CD14-positive monocyte (primary cell): ENCODE measurements at places on chromosomes 4 and X.

DNA sequence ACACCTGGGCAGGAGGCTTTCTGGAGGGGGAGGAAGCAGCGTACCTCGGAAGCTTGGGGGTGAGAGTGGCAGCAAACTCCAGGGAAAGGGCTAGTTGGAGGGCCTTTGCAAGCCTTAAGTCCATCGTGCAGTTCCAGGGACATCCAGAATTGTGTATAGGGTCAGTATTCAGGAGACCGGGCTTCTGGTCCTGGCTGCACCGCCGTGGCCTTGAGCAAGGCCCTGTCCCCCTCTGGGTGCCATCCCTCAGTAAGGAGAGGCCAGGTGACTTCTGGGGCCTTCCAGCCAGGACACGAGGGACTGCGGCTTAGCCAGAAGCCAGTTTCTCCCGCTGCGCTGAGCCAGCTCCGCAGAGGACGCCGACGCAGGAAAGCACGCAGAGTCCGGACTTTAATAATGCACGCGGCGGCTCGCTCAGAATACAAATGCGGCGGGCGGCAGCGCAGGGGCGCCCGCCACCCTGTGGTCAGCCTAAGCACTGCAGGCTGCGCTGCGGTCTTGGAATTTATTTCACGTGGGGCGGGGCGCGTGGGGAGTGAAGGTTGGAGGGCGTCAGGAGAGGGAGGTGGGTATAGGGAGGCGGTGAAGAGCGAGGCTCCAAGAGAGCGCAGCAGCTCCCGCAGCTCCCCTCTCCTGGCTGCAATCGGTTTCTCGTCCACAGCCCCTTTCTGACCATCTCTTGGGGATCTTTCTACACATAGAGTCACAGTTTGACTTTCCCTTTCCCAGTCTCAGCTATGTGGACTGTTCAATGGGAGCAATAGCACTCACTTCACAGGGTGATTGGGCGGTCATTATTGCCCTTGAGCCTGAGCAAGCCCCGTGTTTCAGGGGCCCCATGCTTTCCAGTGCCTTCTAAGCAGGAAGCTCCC, 94.1 kb upstream of the GPR50 start:
- H3K27ac ChIP-seq, result no peak overlapping the region
- DNase-seq, result peak; percentile 32
- no peak overlapping the region for H3K4me3 ChIP-seq

DNA sequence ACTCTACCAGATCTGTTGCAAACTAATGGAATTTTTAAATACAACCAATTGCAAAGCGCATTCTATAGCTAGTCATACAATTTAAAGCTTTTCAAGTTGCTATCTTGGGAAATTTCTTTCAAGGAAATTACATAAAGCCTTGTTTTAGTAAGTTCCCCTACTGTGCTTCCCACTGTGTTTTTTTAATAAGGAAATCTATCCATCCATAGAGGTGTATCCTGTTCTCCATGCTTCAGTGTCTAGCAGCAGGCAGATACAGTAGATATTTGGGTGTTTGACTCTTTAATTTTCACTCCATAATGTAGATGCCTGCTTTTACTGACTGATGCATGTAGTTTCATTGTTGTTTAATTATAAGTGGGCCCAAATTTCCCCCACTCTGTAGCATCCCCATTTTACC, 171.6 kb upstream of the POU3F4 start:
- no peaks in the 10 kb centered on the region for H3K27me3 ChIP-seq
- DNase-seq, result no peak
- no peaks in the 10 kb centered on the region for H3K36me3 ChIP-seq
- H3K4me3 ChIP-seq, result no peak overlapping the region

DNA sequence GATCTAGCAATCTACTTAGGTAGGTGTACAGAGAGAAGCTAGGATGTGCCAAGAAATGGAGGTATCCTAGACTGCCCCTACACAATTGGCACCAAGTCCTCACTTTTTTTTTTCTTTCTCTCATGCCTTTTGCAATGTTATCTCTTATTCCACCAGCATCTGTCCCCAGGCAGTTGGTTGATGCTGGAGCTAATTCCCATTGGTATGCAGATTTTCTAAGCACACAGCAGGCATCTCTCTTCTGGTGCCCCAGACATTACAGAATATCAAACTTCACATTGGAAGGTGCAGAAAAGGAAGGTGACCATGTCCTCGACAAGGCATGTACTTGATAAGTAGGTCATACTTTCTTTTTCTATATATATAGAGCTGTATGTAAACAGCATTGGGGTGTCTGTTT, 21.6 kb downstream of the LUZP4 start:
- H3K27me3 ChIP-seq, result peaks cover 3% of the 10 kb centered on the region
- H3K4me1 ChIP-seq, result no peaks in the 10 kb centered on the region
- H3K4me3 ChIP-seq, result no peak overlapping the region

GRCh38 chrX:91137883-91138282, 296.8 kb upstream of the PABPC5 start:
- no peaks in the 10 kb centered on the region for H3K4me1 ChIP-seq
- H3K36me3 ChIP-seq, result no peaks in the 10 kb centered on the region
- no peak overlapping the region for H3K27ac ChIP-seq
- H3K4me3 ChIP-seq, result no peak overlapping the region

DNA sequence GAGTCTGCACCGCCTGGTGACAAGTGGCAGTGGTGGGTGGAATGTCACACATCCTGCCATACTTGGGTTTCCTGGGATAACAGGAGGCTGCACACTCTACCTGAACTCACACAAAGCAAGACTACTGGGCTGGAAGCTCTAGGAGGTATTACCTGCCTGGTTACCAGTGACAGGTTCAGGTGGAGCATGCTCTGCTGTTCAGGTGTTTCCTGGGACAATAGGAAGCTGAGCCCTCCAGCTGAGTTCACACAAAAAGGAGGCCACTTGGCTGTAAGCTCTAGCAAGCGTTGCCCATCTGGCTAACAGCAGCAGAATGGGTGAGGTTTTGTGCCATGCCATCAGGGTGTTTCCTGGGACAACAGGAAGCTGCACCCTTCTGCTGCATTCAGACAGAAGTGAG, 17.4 kb upstream of the UGT2B7 start:
- H3K4me3 ChIP-seq, result no peak overlapping the region
- H3K4me1 ChIP-seq, result no peaks in the 10 kb centered on the region
- no peak for DNase-seq
- no peaks in the 10 kb centered on the region for H3K27me3 ChIP-seq
- no peaks in the 10 kb centered on the region for H3K36me3 ChIP-seq

GRCh38 chrX:125150231-125150630, 169.4 kb upstream of the TEX13C start:
- no peaks in the 10 kb centered on the region for H3K36me3 ChIP-seq
- no peak overlapping the region for H3K4me3 ChIP-seq
- H3K27me3 ChIP-seq, result no peaks in the 10 kb centered on the region
- H3K4me1 ChIP-seq, result no peaks in the 10 kb centered on the region
- H3K27ac ChIP-seq, result no peak overlapping the region
- DNase-seq, result no peak

- H3K36me3 ChIP-seq, result no peaks in the 10 kb centered on the region
- H3K27me3 ChIP-seq, result no peaks in the 10 kb centered on the region
- DNase-seq, result no peak
Observed at GRCh38 chrX:44828008-44828605, 15.7 kb upstream of the DUSP21 start.

GRCh38 chr4:92175250-92175649, 128.5 kb upstream of the GRID2 start:
- H3K27me3 ChIP-seq, result no peaks in the 10 kb centered on the region
- no peaks in the 10 kb centered on the region for H3K36me3 ChIP-seq
- no peaks in the 10 kb centered on the region for H3K4me1 ChIP-seq
- no peak overlapping the region for H3K27ac ChIP-seq
- H3K4me3 ChIP-seq, result no peak overlapping the region

DNA sequence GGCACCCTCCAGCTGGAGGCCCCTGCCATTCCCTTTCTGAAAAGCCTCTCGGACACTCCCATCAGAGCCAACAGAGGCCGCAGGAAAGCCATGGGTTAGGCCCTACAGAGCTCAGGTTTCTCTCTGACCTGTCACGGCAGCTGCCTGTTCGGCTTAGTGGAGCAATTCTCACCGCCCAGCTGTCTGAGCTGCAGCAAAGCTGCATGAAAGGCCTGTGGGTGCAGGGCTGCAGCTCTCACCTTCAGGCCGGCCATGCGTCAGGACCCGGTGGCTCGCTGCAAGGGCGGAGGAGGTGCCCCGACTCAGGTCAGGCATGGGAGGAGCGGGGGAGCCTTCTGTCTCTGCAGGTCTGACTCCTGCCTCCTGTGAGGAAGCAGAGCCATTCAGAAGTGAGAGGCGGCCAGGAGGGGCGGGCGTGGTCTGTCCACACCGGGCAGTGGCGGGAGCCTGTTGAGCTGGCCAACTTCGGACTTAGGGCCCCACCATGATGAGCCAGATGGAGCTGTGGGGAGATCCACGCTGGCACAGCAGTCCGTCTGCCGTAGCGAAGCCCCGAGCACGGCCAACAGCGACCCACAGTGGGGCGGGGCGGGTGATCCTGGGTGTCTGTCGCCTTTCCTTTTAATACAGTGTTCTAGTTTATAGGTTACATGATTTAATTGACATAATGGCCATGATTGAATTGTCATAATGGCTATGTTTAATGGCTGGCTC, 23.4 kb downstream of the PDE6B start:
- H3K27ac ChIP-seq, result no peak overlapping the region
- H3K4me3 ChIP-seq, result no peak overlapping the region
- no peaks in the 10 kb centered on the region for H3K36me3 ChIP-seq
- no peaks in the 10 kb centered on the region for H3K27me3 ChIP-seq
- no peaks in the 10 kb centered on the region for H3K4me1 ChIP-seq

- DNase-seq, result no peak
- no peak overlapping the region for H3K4me3 ChIP-seq
- H3K27ac ChIP-seq, result no peak overlapping the region
- no peaks in the 10 kb centered on the region for H3K27me3 ChIP-seq
- no peaks in the 10 kb centered on the region for H3K36me3 ChIP-seq
Observed at GRCh38 chr4:172692701-172693100, 475.9 kb upstream of the GALNT7 start.

- no peak overlapping the region for H3K4me3 ChIP-seq
- no peaks in the 10 kb centered on the region for H3K27me3 ChIP-seq
- no peak overlapping the region for H3K27ac ChIP-seq
- peaks cover 8% of the 10 kb centered on the region for H3K4me1 ChIP-seq
- no peaks in the 10 kb centered on the region for H3K36me3 ChIP-seq
- DNase-seq, result no peak
Observed at GRCh38 chrX:30819080-30819479, 70.0 kb downstream of the TAB3 start.
